ENCODE measurements at places on chromosomes 4 and X.

DNA sequence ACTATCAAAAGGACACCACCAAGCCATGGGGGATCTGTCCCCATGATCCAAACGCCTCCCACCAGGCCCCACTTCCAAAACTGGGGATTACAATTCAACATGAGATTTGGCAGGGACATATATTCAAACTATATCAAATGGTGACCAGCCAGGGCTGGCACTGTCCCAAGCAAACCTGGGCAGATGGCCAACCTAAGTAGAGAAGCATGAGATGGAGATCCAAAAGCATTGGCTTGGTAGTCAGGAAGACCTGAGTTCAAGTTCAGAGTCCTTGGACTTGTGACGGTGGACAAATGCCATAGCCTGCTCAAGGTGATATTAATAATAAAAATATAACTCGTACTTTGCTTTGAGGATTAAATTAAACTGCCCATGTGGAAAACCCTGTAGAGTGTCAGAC is 79.2 kb upstream of the HS3ST1 start:
- no peaks in the 10 kb centered on the region for H3K36me3 ChIP-seq
- H3K4me1 ChIP-seq, result no peaks in the 10 kb centered on the region
- H3K27me3 ChIP-seq, result no peaks in the 10 kb centered on the region
- no peak overlapping the region for H3K4me3 ChIP-seq
- H3K27ac ChIP-seq, result no peak overlapping the region

DNA sequence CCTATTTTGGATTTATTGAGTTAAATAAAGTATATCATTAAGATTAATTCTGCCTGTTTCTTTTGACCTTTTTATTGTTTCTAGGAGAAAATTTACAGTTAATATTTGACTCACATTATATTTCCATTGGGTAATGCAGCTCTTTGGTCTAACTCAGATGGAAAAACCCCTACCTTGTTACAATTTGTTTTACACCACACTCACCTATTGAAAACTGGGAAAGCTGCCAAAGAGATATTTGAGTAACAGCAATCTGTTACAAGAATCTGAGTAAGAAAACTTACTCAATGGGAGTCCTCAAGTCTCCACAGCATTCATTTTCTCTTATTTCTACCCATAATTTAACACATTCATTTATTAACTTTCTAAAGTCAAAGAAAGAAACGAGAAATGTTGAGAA is 108.0 kb upstream of the TLL1 start:
- no peak overlapping the region for H3K4me3 ChIP-seq
- H3K27me3 ChIP-seq, result no peaks in the 10 kb centered on the region
- no peak for DNase-seq
- no peaks in the 10 kb centered on the region for H3K36me3 ChIP-seq
- no peaks in the 10 kb centered on the region for H3K4me1 ChIP-seq

DNA sequence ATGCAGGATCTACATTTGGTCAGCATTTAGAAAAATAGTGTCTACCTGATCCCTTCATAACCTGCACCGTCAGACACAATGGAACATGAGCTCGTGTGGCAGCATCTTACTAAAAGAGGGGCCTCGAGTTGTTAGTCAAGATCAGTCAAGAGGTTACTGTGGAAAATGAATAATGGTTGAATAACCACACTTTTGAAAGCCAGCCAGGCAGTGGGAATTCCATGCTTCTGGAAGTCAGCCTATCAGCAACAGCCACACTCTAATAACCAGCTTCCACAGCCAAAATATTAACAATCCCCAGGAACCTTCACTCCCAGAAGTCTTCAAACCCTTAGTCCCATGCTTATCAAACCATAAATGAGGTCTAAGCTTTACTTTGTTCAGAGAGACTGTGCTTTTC is 234.3 kb downstream of the HS3ST1 start:
- no peaks in the 10 kb centered on the region for H3K36me3 ChIP-seq
- H3K4me1 ChIP-seq, result no peaks in the 10 kb centered on the region
- H3K4me3 ChIP-seq, result no peak overlapping the region
- DNase-seq, result no peak

GRCh38 chrX:28787206-28787605 is 200.0 kb downstream of the IL1RAPL1 start:
- H3K4me3 ChIP-seq, result no peak overlapping the region
- no peaks in the 10 kb centered on the region for H3K27me3 ChIP-seq
- H3K27ac ChIP-seq, result no peak overlapping the region
- H3K36me3 ChIP-seq, result no peaks in the 10 kb centered on the region
- no peaks in the 10 kb centered on the region for H3K4me1 ChIP-seq

GRCh38 chrX:8653956-8654355 is 78.0 kb downstream of the ANOS1 start:
- no peaks in the 10 kb centered on the region for H3K36me3 ChIP-seq
- H3K27ac ChIP-seq, result no peak overlapping the region
- no peaks in the 10 kb centered on the region for H3K4me1 ChIP-seq

DNA sequence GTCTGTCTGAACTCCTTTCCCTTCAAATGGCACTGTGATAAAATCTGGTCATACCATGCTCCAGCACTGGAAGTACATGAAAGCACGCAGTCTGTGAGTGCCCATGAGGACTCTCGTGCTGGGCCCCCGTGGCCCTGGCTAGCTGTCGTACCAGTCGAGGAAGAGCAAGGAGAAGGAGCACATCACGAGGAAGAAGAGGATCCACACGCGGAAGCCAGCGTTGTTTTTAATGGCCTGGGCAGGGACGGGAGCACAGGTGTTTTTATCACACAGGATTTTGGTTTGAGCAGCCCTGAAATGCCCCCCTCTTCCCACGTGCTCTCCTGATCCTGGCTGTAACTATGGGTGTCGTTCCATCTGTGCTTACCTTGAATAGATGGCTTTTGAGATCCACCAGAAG is 33.0 kb downstream of the NSG1 start:
- H3K27ac ChIP-seq, result no peak overlapping the region
- H3K4me1 ChIP-seq, result no peaks in the 10 kb centered on the region
- H3K36me3 ChIP-seq, result peaks cover 50% of the 10 kb centered on the region
- no peak for DNase-seq

- H3K27ac ChIP-seq, result no peak overlapping the region
- no peak overlapping the region for H3K4me3 ChIP-seq
- H3K36me3 ChIP-seq, result no peaks in the 10 kb centered on the region
- no peaks in the 10 kb centered on the region for H3K4me1 ChIP-seq
- H3K27me3 ChIP-seq, result no peaks in the 10 kb centered on the region
Measured at GRCh38 chr4:92265021-92265420, 38.7 kb upstream of the GRID2 start.

- no peak overlapping the region for H3K27ac ChIP-seq
- no peaks in the 10 kb centered on the region for H3K27me3 ChIP-seq
- no peak overlapping the region for H3K4me3 ChIP-seq
- DNase-seq, result no peak
- peaks cover 24% of the 10 kb centered on the region for H3K4me1 ChIP-seq
Measured at GRCh38 chr4:119206178-119206577, 6.3 kb upstream of the USP53 start.

- no peaks in the 10 kb centered on the region for H3K36me3 ChIP-seq
- H3K27me3 ChIP-seq, result peaks cover 5% of the 10 kb centered on the region
- H3K4me3 ChIP-seq, result no peak overlapping the region
- no peak for DNase-seq
- no peaks in the 10 kb centered on the region for H3K4me1 ChIP-seq
Measured at GRCh38 chrX:113274345-113274744, 433.7 kb upstream of the AMOT start.

- no peaks in the 10 kb centered on the region for H3K36me3 ChIP-seq
- no peaks in the 10 kb centered on the region for H3K27me3 ChIP-seq
- H3K4me1 ChIP-seq, result no peaks in the 10 kb centered on the region
- no peak overlapping the region for H3K4me3 ChIP-seq
- no peak for DNase-seq
Measured at GRCh38 chr4:136484996-136485395, 1047.3 kb downstream of the PCDH18 start.

- H3K36me3 ChIP-seq, result no peaks in the 10 kb centered on the region
- H3K27me3 ChIP-seq, result no peaks in the 10 kb centered on the region
- H3K4me3 ChIP-seq, result no peak overlapping the region
Measured at GRCh38 chrX:101452056-101452455, 33.2 kb upstream of the ARMCX4 start.
